ENCODE measurements at places on chromosomes 13 and 19.

GRCh38 chr13:21579754-21580316, 24.1 kb downstream of the MICU2 start:
- DNase-seq: peak; percentile 25

- no peak for DNase-seq
Measured at GRCh38 chr19:46963093-46963734, 56.4 kb upstream of the NPAS1 start.

GRCh38 chr13:59043016-59043415, 1120.7 kb downstream of the DIAPH3 start:
- DNase-seq: no peak

GRCh38 chr13:102708991-102709390, 14.1 kb upstream of the METTL21C start:
- DNase-seq: no peak

Data from Kasumi-1 (cell line).